ENCODE measurements at places on chromosomes 7 and 10.

DNA sequence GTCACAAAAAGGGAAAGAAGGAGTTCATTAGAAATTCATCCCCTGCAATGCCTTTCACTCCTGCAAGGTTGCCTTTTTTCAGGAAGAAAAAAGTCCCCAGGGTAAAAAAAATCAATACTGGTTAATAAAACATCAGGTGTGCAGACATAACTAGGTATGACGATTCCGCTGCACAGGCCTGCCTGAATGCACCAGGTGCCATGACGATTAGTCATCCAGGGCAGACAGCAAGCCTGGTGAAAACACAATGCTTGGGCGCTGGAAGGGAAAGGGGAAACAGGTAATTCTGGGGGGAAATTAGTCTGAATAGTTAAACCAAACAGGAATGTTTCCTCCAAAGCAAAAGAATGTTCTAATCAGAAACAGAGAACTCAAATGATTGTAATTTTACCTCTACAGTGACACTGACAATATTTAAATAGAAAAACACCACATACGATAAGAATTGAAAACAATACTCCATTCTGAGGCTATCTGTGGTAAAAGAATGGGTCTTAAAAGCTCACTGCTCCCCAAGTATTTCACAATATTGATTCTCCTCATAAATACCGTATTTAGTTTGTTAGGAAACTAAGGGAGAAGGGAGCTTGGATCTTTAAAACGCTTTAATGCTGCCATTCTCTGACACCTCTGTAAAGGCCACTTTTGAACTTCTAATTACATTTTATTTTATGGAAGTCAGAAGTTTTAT lies 45.2 kb downstream of the VPS41 start:
- peak; percentile 9 for DNase-seq

DNA sequence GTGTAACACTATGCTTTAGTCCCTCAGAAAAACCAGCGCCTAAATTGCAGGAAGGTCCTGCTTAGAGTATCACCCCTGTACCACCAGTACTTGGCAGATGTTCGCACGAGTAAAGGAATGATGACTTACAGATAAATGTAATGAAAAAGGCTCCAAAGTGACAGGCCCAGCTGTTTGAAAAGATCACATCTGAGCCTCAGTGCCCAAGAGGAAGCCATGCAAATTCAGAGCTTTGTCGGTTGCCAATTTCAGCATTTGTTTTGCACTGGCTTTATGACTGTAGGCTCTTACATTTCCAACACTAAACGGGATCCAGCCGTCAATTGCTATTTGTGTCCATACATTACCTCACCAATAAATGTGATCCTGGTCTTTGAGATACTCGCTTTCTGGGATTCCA lies 60.6 kb upstream of the GAD2 start:
- DNase-seq = no peak

- DNase-seq = no peak
Observed at GRCh38 chr10:30829901-30830300, 200.3 kb upstream of the LYZL2 start.

DNA sequence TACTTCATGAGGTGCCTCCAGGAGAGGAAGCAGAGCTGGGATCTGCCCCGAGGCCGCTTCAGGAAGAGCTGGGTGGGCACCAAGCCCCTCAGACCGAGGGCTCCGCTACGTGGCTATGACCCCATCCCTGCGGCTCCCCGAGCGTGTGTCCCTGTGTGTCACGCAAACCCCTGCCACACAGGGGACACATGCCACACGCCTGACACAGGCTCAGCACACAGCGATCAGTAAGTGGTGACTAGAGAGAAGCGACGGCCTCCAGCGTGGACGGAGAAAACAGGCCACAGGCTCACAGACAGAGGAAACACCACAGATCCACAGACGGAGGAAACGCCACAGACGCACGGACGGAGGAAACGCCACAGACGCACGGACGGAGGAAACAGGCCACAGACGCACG lies 18.5 kb downstream of the DIP2C start:
- DNase-seq = no peak

- no peak for DNase-seq
Observed at GRCh38 chr10:15852111-15852557, 8.2 kb downstream of the MINDY3 start.

DNA sequence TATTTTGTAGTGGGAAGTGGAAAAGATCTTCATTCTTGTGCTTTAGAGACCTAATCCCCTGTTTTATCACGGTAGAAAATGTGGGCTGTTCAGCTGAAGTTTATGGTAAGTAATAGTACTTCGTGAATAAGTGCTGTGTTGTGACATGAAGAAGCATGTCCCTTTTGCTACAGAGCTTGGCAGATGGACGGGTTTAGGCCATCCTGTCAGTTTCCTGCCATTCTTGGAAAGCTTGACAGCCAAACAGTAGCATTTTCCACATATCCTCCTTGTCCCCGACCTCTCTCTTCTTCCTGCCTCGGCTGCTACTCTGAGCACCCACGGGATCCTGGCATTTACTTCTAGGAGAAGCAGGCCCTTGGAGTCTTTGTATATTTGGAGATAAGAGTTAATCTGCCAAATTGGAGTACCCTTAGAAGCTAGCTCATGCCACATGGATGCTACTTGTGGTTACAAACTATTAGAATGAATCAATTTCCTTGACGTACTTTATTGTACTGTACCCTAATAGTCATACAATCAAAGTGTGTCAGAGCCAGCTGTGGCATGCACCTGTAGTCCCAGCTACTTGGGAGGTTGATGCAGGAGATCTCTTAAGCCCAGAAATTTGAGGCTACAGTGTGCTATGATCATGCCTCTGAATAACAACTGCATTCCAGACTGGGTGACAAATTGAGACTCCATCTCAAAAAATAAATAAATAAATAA lies 39.2 kb downstream of the PNLIPRP3 start:
- DNase-seq = no peak

- no peak for DNase-seq
Observed at GRCh38 chr10:86204421-86205305, 161.9 kb downstream of the GRID1 start.

GRCh38 chr10:57165671-57166070 lies 804.6 kb upstream of the ZWINT start:
- DNase-seq = no peak

- DNase-seq = no peak
Observed at GRCh38 chr10:104622598-104623209, 18.4 kb upstream of the SORCS3 start.

- no peak for DNase-seq
Observed at GRCh38 chr7:8149222-8149621, 112.7 kb downstream of the ICA1 start.

Measured in NCI-H1092 (cell line).